ENCODE measurements at places on chromosomes 5 and 9. TPM values are rescaled to one million over a fixed set of nuclear protein-coding genes. Genes with fewer than 3 reads are reported as not detected.

Gene PDCD1LG2
- 10.1 TPM for total RNA-seq

Gene RNF130
- total RNA-seq, result 21.2 TPM

Gene CLIC3
- 0.55 TPM for total RNA-seq

Gene ADAMTSL2
- not detected for total RNA-seq

Gene TUSC1
- total RNA-seq, result 10.4 TPM

Gene SLC6A19
- not detected for total RNA-seq

Gene TRIM7
- 2.4 TPM for total RNA-seq

Gene ARL14EPL
- 0.89 TPM for total RNA-seq

Gene PPP3R2
- total RNA-seq, result not detected

Gene CXCL14
- total RNA-seq, result 0.22 TPM
